ENCODE measurements at places on chromosomes 13 and 19.
A peak's percentile ranks its signal among the peaks of the same experiment; 100 is the strongest.

DNA sequence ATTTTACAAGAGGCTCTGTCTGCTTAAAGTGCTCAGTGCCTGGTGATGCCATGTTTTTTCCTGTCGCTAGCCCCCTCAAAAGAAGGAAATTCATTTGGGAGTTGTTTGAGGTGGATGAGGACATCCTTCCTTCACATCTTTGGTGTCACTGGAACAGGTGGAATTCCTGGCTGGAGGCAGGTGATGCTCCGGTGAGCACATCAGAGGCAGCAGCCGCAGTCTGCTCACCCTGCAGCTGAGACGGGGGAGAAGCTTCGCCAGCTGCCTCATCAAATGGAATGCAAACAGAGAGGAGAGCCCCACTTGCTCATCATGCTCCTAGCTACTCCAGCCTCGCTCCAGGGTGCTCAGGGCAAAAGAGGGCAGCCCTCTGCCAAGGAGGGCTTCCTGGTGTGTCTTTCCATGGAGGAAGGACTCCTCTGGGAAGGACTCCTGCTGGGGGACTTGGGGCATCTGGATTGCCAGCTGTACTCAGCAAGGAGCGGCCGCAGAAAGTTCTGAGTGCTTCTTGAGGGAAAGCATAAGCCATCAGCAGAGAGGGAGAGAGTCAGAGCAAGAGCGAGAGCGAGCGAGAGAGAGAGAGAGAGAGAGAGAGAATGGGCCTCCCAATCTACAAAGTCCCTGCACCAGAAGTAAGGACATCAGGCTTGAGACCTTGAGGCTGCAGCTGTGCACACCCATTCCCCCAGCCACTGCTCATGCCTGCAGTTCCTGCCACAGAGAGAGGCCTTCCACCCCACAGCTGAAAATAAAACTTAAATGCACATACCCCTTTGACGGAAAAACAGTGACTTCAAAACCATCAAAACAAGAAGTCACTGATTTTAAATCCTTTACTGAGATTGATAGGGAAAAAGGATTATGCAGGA lies 74.3 kb upstream of the UBL3 start:
- no peak overlapping the region for H3K27ac ChIP-seq
- H3K27me3 ChIP-seq, result no peaks in the 10 kb centered on the region
- H3K36me3 ChIP-seq, result no peaks in the 10 kb centered on the region
- H3K4me3 ChIP-seq, result no peak overlapping the region
- DNase-seq, result no peak

- no peak overlapping the region for H3K27ac ChIP-seq
- no peaks in the 10 kb centered on the region for H3K4me1 ChIP-seq
- H3K4me3 ChIP-seq, result no peak overlapping the region
- no peaks in the 10 kb centered on the region for H3K27me3 ChIP-seq
- no peaks in the 10 kb centered on the region for H3K36me3 ChIP-seq
Observed at GRCh38 chr13:54758795-54759194, 1730.2 kb downstream of the OLFM4 start.

DNA sequence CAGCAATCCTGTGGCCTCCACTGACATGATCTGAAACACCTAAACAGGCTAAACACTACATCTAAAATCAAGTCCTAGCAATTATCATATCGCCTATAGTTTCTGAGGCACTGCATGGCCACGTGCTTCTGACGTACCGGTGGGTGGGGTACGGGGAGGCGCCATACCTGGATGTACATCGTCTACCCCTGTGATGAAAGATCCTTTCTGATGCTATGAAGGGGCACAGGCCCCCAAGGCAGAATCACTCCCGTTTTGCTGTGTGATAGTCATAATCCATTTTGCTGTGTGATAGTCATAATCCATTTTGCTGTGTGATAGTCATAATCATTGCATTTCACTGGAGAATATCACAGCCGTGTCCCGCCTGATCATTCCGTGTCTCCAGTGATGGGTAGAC lies 118.7 kb upstream of the SOX1 start:
- H3K36me3 ChIP-seq, result no peaks in the 10 kb centered on the region
- H3K4me1 ChIP-seq, result no peaks in the 10 kb centered on the region
- no peak for DNase-seq
- no peak overlapping the region for H3K27ac ChIP-seq
- no peak overlapping the region for H3K4me3 ChIP-seq
- no peaks in the 10 kb centered on the region for H3K27me3 ChIP-seq

DNA sequence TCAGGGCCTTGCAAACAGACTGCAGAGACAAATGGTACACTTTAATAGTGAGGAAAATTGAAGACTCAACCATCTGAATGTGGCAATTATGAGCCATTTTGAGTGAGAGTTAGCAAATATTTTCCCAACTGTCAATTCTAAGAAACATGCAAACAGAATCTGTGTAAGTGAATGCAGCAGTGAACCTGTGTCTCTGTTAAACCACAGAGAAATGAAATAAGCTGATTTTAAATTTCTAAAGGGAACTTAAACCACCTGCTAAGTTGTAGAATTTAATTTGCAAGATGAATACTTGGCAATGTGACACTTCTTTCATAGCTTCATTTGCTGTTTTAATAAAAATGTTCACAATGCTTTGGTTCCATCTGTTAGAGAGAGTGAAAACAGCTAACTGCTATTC lies 42.0 kb upstream of the TDRD3 start:
- no peaks in the 10 kb centered on the region for H3K4me1 ChIP-seq
- no peaks in the 10 kb centered on the region for H3K27me3 ChIP-seq
- H3K36me3 ChIP-seq, result no peaks in the 10 kb centered on the region
- no peak for DNase-seq
- H3K4me3 ChIP-seq, result no peak overlapping the region
- H3K27ac ChIP-seq, result no peak overlapping the region

- no peak overlapping the region for H3K4me3 ChIP-seq
- no peaks in the 10 kb centered on the region for H3K36me3 ChIP-seq
- H3K27ac ChIP-seq, result no peak overlapping the region
- H3K4me1 ChIP-seq, result no peaks in the 10 kb centered on the region
Observed at GRCh38 chr13:95123726-95124125, 177.5 kb downstream of the ABCC4 start.

GRCh38 chr19:14418856-14419105 lies 360 bp downstream of the DDX39A start:
- H3K4me1 ChIP-seq, result peaks cover 28% of the 10 kb centered on the region
- DNase-seq, result no peak
- peak overlapping the region; percentile 88 for H3K27ac ChIP-seq
- peak overlapping the region; percentile 94 for H3K4me3 ChIP-seq
- no peaks in the 10 kb centered on the region for H3K27me3 ChIP-seq

GRCh38 chr19:2503521-2504109 lies 27.7 kb downstream of the GADD45B start:
- no peak overlapping the region for H3K27ac ChIP-seq
- DNase-seq, result no peak
- peaks cover 4% of the 10 kb centered on the region for H3K4me1 ChIP-seq
- no peaks in the 10 kb centered on the region for H3K36me3 ChIP-seq
- no peak overlapping the region for H3K4me3 ChIP-seq

- no peaks in the 10 kb centered on the region for H3K27me3 ChIP-seq
- H3K36me3 ChIP-seq, result peaks cover 49% of the 10 kb centered on the region
- no peak overlapping the region for H3K27ac ChIP-seq
- H3K4me3 ChIP-seq, result peak overlapping the region; percentile 77
Observed at GRCh38 chr19:13765395-13766094, 1.2 kb downstream of the MRI1 start.

GRCh38 chr13:98581971-98582702 lies 5.2 kb upstream of the STK24 start:
- H3K4me3 ChIP-seq, result no peak overlapping the region
- DNase-seq, result peak; percentile 11
- H3K27ac ChIP-seq, result no peak overlapping the region
- H3K27me3 ChIP-seq, result no peaks in the 10 kb centered on the region

GRCh38 chr13:71659404-71659803 lies 207.6 kb downstream of the DACH1 start:
- no peaks in the 10 kb centered on the region for H3K4me1 ChIP-seq
- no peak overlapping the region for H3K27ac ChIP-seq

GRCh38 chr13:98512774-98513665 lies 63.9 kb downstream of the STK24 start:
- peaks cover 8% of the 10 kb centered on the region for H3K36me3 ChIP-seq
- DNase-seq, result no peak
- H3K4me1 ChIP-seq, result peaks cover 17% of the 10 kb centered on the region
- no peak overlapping the region for H3K4me3 ChIP-seq

- no peak overlapping the region for H3K4me3 ChIP-seq
- H3K4me1 ChIP-seq, result no peaks in the 10 kb centered on the region
- H3K36me3 ChIP-seq, result no peaks in the 10 kb centered on the region
- DNase-seq, result no peak
Observed at GRCh38 chr13:92661406-92661805, 565.2 kb upstream of the GPC6 start.

DNA sequence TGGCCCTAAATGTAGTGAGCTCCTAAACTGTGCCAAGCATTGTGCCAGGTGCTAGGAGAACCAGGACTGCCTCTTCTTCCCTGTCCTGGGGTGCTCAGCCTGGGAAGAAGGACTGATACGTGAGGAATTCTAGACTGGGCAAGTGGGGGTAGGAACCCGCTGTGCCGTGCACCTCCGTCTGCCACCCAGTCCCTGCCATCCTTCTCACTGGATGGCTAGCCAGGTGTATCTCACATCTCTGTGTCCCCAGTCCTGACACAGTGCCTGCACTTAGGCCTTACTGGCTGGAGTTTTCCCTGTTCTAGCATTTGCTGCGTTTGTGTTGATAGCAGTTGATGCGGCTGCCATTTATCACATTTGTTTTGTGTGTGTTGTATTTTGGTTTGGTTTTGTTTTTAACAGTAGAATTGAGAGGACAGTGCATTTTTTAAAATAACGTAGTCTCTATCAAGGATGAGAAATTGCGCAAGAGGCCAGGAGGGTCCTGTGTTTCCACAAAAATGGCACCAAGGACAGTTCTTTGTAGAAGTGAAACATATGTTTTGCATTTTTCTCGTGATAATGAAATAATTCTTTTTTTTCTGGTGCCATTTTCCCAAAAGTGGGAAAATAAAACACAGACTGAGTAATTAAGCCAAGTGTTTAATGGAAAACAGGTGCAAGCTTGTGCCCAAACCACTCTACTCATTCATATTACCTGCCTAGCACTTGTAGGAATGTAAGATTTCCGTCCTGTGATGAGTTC lies 4.7 kb upstream of the GPR183 start:
- peaks cover 40% of the 10 kb centered on the region for H3K4me1 ChIP-seq
- DNase-seq, result peak; percentile 36
- H3K4me3 ChIP-seq, result no peak overlapping the region
- H3K27me3 ChIP-seq, result no peaks in the 10 kb centered on the region
- H3K27ac ChIP-seq, result peak overlapping the region; percentile 39

GRCh38 chr19:12350185-12350889 lies 15.1 kb downstream of the ZNF442 start:
- H3K27ac ChIP-seq, result no peak overlapping the region
- no peaks in the 10 kb centered on the region for H3K27me3 ChIP-seq
- H3K4me1 ChIP-seq, result no peaks in the 10 kb centered on the region
- no peak for DNase-seq

DNA sequence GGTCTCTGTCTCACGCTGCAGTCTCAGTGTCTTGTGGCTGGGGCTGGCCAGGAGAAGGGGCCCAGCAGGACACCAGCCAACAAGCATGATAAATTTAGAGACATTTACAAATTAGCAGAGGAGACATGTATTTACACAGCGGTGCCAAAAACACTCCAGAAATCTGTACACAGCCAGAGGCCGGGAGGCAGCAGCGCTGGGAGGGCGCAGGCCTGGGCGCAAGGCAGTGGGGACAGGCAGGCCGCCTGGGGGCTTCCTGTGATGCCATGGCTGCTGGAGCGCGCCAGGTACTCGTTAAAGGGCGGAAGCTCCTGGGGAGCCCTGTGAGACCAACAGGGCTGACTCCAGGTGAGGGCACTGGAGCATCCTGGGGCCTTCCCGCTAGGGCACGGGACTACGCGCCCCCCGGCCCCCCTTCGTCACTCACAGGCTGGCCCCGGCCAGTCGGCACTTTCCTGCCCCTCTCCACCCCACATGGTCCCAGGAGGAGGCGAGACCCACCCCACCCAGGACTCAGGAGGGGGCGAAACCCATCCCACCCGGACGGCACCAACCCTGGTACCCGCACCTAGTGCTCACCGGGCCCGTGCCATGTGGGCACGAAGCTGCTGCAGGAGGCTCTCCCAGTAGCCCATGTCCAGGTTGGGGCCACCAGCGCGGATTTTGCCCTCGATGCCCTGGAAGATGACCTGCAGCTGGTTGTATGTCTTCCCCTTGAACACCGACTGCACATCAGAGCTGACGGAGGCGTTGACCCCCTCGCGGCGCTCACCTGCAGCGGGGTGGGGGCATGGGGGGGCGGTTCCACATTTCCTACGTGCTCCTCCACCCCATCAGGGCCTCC lies 7.4 kb upstream of the TBXA2R start:
- no peaks in the 10 kb centered on the region for H3K27me3 ChIP-seq
- no peaks in the 10 kb centered on the region for H3K36me3 ChIP-seq
- no peak for DNase-seq
- H3K4me1 ChIP-seq, result peaks cover 30% of the 10 kb centered on the region

DNA sequence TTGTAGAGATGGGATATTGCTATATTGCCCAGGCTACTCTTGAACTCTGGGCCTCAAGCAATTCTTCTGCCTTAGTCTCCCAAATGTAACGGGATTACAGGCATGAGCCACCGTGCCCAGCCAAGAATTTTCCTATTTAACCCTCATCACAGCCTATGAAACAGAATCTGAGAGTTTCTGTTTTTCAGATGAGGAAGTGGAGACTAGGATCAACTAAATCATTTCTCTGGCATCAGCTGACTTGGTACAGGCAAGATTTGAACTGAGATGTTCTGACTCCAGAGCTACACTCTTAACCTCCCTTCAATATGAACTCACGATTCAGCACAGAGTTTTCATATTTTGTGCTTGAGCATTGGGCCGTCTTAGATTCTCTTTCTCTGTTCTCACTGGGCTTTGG lies 8.1 kb downstream of the ZNF460 start:
- H3K4me1 ChIP-seq, result no peaks in the 10 kb centered on the region
- no peaks in the 10 kb centered on the region for H3K27me3 ChIP-seq
- DNase-seq, result no peak
- no peak overlapping the region for H3K27ac ChIP-seq

- H3K36me3 ChIP-seq, result no peaks in the 10 kb centered on the region
Observed at GRCh38 chr19:29277102-29277501, 64.2 kb upstream of the UQCRFS1 start.

DNA sequence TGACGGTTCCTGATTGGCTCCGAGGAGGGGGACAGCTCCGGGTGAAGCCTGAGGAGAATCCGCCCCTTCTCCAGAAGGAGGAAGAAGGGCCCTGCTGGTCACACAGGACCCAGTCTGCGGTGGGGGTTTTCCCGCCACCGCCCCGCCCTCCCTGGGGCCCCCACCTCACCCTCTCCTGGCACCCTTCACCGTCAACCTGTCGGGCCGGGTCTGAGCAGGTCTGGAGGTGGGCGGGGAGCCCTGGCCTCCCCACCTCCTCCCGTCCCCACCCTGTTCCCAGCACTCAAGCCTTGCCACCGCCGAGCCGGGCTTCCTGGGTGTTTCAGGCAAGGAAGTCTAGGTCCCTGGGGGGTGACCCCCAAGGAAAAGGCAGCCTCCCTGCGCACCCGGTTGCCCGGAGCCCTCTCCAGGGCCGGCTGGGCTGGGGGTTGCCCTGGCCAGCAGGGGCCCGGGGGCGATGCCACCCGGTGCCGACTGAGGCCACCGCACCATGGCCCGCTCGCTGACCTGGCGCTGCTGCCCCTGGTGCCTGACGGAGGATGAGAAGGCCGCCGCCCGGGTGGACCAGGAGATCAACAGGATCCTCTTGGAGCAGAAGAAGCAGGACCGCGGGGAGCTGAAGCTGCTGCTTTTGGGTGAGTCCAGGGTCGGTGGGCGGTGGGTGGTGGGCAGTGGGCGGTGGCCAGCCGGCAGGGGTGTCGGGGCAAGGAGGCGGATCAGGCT lies at the start of gene GNA15:
Gene GNA15, plus strand, starts transcription at position 73 of the 723 bp plus-strand sequence. Its CDS starts 418 bp downstream, at position 491.
- peak within 1 kb of the TSS; percentile 98 for H3K4me3 ChIP-seq
- peaks cover 7% of the 10 kb centered on the region for H3K4me1 ChIP-seq
- peak; percentile 70 for DNase-seq
- peaks cover 9% of the 10 kb centered on the region for H3K36me3 ChIP-seq
